GM04503 (cell line): ENCODE measurements at places on chromosomes 12 and 14.

DNA sequence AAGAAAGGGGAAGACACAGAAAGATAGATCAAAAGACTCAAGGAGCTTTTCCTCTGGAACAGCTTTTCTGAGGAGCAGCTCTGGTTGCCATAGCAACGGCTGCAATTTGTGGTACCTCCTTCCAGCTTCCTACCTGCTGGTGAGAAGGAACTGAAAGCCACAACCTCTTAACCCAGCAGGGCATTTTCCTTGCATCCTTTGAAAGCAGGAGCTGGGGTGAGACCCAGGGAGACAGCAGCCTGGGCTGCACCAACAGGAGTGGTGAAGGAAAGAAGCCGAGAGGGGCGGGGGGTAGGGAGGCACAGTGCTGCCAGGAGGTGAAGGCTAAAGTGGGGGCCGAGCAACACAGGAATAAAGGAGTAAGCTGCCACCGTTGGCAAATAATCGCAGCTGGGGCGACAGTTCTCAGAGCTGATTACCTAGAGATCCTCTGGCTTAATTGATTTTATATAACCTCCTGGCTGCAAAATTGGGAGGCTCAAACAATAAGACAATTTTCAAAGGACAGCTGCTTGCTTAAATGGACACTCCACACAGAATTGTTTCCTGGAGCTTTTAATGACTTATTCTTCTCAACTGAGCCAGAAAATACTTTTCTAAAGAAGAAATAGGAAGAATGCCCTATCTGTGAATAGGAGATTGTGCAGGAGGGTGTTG lies 129.4 kb downstream of the RPAP3 start:
- DNase-seq: no peak

GRCh38 chr12:107236824-107237511 lies 143.6 kb upstream of the CRY1 start:
- no peak for DNase-seq

- no peak for DNase-seq
Observed at GRCh38 chr14:91261115-91261514, 16.6 kb upstream of the GPR68 start.

GRCh38 chr12:50275556-50275955 lies 7.8 kb downstream of the LIMA1 start:
- DNase-seq: no peak

DNA sequence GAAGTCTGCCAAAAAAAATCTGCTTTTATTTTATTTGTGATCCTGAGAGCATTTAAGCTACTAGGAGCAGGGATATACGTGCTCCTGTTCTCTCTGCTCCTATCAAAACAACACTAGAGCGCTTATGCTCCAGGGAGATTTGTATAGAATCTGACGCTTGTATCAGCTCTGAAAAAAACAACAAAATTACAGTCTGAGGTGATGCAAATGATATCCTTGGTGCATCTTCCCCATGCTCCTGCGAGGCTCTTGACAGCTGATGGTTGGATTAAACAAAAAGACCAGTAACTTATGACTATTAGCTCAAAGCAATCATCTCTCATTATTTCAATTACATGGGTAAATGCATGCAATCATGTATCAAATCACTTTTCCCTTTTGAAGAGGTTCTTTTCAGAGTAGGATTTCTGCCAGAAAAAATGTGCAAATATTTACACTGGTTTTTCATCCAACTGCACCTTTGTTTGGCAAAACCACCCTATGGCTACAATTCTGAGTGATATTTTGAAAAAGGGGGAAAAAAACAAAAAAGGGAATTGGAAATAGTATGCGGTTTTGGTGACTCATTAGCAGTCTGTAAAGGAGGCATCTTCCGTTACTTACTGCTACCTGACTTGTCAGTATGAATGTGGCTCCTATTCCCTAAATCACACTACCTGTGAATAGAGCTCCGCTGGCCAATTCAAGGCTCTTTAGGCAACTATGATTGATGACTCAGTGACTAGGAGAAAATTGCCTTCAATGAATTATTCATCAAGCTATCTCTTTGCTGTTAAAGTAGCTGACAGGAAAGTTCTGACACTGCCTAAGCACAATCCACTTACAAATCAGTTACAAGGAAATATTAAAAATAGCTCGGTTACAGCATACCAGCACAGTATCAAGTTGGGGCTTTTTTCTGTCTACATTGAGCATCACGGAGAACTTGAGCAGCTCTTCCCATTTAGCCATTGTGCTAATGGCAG lies 450.0 kb downstream of the FOXG1 start:
- no peak for DNase-seq

DNA sequence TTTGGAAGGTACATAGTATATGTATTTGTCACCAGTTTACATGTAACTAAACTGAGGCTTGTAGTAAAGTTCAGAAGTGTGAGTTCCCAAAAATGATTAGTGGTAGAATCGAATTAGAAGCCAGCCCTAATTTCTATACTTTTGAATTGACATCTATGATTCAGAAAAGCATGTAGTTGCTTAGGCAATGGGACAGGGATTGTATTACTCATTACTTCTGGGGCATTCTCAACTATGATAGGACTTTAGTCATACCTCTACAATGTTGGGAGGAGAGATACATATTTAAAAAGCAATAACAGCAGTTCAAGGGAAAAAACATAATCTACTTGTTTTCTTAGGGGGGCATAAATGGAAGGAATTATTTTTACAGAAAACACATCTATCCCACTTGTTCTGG lies 277.9 kb upstream of the E2F7 start:
- no peak for DNase-seq

- no peak for DNase-seq
Observed at GRCh38 chr14:32201193-32201815, 541 bp upstream of the RNU6-7 start.

DNA sequence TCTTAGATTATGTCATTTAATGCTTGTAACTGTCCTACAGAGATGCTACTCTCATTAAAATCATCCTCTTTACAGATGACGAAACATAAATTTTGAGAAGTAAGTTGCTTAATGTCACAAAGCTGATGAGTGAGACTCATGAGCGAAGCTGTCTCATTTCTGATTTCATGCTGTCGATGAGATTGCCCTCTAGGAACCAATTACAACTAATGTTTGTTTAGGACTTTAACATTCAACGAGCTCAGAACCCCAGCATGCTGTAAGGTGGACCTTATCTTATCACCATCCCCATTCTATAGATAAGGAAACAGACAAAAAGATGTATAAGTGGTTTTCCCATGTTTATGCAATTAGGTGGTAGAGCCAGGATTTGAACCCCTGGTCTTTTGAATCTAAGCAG lies 23.1 kb downstream of the BHLHE41 start:
- DNase-seq: no peak

GRCh38 chr12:109458771-109459208 lies 18.3 kb downstream of the KCTD10 start:
- peak; percentile 40 for DNase-seq

DNA sequence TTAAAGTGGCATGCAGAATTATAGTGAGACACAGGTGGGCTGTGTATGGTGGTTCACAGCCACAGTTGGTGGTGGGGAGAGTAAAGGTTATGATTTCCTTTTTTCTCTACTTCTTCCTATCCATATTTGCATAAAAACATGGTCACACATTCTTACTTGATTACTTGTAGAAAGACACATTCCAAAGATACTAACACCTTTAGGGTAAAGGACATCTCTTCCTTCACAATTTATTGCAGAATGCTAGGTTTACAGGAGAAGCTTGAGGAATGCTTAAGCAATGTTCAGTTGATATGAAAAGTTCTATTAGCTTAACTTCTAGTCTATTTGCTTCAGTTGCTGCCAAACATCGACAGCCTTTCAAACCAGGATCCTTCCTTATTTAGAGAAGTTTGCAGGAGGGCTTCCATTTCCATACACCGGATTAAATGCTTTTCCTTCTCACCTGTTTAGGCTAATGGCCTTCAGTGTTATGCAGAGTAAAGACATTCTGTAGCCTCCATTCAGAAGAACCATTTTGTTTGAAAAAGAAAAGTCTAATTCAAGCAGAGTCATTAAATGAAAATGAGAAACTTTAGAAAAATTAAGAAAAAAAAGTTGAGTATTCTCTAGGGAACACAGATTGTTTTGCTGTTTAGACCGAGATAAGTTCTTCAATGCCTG lies 2.6 kb upstream of the PHC1 start:
- no peak for DNase-seq

- no peak for DNase-seq
Observed at GRCh38 chr12:47900131-47901062, 4.4 kb downstream of the VDR start.

GRCh38 chr12:1825382-1826102 lies 5.2 kb downstream of the LRTM2 start:
- DNase-seq: no peak

- DNase-seq: no peak
Observed at GRCh38 chr12:112664569-112664968, 127.0 kb upstream of the RPH3A start.

DNA sequence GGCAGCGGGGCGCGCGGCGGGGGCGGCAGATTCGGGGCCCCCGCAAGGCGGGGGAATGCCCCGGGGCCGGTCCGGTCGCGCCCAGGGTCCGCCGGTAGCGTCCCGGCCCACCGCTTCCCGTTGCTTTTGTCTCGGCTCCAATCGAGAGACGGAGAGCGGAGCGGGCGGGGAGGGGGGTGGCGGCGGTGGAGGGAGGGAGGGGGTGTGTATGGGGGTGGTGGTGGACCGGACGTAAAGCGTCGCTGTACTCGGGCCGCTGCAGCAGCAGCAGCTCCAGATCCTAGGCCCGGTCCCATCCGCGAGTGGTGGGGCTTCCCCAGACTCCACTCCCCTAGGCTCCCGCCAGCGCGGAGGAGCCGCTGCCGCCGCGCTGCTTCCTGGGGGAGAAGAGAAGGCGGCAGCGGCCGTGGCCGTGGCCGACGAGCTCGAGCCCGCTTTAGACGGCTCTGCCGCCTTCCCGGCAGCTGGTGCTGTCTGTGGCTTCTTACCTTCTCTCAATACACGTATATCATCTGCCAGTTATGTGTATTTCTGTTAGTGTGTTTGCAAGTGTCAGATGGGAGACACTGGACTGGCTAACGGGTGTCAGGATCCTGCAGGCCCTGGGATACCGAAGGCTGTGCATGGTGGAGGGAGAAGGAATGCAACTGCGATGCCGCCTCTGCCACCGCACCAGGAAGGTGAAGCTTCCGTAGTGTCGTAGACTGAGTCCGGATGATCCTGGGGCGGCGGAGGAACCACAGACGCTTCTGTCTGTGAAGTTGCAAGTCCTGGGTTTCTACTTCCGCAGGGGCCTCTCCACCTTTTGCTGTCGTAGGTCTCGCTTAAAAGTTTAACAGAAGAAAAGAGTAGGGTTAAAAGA lies 508 bp downstream of the CNOT2 start:
- peak; percentile 11 for DNase-seq

GRCh38 chr14:104107101-104107581 lies 21.6 kb downstream of the ASPG start:
- DNase-seq: no peak

GRCh38 chr12:53181935-53182334 lies 1.2 kb upstream of the CSAD start:
- no peak for DNase-seq
